ENCODE measurements at places on chromosomes 6 and 20.

DNA sequence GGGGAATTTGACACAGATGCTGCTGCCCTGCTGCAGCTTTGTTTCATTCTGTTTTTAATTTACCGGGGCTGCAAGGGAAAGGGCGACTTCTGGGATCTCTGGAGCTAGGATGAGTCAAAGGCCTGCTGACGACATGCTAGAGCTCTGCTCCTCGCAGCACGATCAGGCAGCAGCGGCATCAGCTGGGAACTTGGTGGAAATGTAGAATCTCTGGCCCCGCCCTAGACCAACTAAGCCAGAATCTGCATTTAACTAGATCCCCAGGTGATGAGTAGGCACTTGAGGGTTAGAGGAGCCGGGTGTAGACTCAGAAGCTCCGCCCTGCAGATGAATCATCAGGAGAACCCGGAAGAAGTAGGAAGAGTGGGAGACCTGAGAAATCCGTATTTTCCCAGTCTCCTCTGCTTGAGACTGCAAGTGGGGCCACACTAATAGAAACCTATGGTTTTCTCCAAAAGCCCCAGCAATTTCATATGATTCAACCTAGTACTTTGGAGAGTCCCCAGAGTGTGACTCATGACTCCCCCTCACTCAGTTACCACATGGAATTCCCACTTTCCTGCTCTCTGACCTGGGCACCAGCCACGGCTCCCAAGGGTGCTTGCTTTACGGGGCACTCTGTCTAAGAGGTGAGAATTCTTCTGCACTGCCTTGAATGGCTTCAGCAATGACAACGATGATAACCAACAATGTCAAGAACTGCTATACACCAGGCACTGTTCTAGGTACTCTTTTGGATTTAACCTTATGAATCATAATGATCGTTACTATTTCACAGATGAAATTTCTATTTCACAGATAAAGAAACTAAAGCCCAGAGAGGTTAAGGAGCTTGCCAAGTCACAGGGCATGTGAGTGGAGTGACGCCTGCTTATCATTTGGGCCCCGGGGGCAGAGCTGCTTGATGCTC, 18.1 kb downstream of the TUBB2B start:
- DNase-seq, result peak; percentile 94

DNA sequence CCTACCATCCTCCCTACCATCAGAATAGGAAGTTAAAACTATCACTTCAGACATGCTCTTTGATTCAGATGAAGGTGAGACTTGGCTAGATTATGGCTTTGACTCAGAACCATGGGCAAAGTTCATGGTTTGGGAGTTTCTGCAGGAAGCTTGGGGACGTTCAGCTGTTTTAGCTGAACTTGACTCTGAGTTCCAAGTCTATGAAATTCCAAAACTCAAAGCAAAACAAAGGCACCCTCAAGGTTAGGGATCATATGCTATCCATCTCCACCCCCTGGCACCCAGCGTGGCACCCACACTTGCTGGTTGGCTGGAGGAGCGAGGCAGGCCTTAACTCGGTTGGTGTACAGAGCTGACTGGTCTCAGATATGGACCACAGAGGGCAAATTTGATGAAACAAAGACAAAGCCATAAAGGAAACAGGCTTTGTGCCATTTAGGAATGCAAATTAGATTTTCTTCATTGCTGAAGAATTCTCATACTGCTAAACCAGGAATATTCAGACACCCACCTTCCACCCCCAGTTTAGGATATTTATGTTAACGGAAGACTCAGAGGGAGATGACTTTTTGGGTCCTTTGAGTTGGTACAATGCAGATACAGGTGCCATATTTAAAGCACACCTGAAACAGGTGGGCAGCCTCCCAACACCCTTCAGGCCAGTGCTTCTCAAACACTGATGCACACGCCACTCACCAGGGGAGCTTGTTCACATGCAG, 88.4 kb upstream of the SLC22A16 start:
- no peak for DNase-seq

DNA sequence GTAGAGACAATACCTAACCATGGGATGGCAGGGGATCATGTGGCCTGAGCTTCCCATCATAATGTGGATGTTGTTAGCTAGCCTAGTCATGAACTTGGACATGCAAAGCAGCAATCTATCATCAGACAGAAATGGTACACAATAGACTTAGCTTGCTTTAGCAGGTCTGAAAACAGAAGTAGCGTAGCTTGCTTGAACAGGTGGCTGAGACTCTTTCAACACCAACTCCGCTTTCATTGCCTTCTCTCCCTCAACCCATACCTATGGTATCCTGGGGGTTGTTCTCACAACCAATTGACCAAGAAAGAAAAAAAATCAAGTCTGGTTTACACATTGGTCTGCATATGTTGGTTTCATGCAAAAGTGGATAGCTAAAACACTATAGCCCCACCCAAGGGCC, 23.0 kb downstream of the CD164 start:
- no peak for DNase-seq

DNA sequence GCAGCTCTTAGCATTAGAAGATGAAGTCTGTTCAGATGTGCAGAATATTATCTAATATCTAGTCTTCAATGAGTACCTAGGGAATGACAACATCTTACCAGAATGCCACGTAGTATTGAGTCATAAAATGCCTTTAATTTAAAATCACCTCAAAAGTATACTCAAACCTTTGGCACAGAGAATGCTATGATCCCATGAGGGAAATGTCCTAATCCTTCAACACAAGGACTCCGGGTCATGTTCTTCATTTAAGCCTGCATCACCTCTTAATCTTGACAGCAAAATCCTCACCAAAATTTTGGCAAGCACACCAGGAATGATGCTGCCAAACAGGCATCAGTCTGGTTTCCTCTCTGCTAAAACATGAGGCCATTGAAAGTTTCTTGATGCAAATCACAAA, 23.6 kb upstream of the MARCKS start:
- peak; percentile 79 for DNase-seq

GRCh38 chr20:40583205-40583604, 105.8 kb downstream of the MAFB start:
- no peak for DNase-seq

DNA sequence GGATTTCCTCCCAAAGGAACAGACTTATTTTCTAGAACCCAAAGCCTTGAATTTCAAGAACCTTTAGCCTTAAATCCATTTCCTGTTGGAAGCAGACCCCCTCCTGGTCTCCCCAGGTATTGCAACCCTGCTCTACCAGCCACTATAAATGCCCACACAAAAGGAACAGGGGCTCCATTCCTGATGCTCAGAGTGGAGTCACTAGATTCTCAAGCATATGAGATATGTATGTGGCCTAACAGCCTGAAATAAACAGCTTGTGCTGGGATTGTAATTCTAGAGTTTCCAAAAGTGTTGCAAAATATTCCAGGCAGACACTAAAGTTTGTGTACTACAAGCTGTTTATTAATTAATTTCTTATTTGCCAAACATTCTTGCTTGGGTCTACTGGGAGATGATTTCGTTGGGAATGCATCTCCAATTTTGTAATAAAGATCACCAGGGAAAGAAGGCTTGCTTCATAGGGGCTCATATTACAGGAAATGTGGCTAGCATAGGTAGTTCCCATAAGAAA, 44.8 kb downstream of the RIPOR3 start:
- peak; percentile 84 for DNase-seq

- DNase-seq, result no peak
Measured at GRCh38 chr6:38479331-38479730, 160.4 kb downstream of the BTBD9 start.

DNA sequence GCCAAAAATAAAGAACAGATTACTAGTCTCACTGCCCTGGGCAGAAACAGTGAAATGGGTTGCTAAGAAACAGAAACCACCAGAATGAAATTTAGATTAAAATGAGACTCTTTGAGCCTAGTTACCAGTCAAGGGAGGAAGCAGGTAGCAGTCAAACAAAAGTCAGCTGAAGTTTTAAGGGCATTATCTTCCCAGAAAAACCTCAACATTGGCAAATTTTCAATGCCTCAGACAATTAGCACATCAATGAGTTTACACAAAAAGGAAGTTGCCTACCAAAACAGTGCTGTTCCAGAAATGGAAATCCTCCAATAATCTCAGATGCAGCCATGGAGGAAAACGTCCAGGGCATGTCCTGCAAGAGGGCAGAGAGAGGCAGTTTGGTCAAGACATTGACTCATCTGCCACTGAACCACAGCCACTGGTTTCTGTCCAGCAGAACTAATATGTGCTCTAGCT, 399.7 kb upstream of the ADGRB3 start:
- DNase-seq, result no peak

- no peak for DNase-seq
Measured at GRCh38 chr20:52473186-52473585, 281.6 kb upstream of the ZFP64 start.

GRCh38 chr6:73290435-73290834, 27.4 kb upstream of the KHDC1 start:
- no peak for DNase-seq

GRCh38 chr6:35497571-35498421, 917 bp upstream of the TEAD3 start:
- peak; percentile 33 for DNase-seq

DNA sequence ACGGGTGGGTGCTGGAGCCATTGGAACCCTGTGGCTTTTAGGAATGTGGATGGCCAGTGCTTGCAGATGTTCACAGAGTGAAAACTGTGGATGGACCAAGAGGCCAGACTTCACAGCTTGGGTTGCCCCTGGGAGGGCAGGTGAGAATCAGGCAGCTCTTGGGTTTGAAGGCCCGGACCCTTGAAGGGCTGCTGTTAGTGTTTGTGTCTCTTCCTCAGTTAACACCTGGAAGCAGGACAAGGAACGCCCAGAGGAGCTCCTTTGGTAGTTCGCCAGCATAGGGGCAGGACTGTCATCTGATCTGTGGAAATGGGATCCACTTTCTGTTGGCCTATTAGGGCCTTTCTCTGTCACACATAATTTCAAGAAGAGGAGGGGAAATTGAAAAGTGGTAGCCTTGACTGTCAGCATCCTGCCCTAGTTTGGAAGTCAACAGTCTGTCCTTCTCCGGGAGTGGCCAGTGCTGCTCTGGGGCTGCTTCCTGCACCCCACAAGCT, 43.6 kb downstream of the RIOK1 start:
- DNase-seq, result no peak

DNA sequence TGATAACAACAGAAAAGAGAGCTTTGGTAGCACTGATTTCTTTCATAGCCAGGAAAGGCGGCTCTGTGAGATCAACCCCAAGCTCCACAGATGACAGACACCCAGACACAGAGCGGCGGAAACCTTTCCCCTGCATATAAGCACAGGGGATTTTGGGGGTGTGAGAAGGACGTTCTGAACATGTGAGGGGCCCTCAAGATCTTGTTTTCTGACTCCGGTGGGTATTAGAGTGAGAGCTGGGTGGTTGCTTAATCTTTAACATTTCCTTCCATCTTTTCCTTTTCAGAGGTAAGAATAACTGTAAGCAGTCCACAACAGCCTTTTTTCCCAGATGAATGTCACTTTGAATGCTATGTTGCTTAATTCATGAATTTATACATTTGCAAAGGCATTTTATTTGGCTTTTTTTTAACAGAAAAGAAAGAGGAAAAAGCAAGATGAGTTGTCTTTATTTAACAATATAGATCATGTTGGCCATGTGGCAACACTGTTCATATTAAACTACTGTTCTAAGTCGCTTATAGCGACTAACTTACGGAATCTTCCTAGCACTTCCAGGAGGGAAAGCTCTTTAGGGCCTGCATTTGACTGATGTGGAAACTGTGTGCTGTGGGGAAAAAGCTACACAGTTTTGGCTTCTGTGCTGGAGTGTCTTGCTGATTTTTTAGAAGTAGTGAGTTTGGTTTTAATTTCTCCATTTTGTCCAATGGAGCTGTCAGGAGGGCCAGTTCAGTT, 80.5 kb upstream of the NAA20 start:
- DNase-seq, result no peak

- peak; percentile 47 for DNase-seq
Measured at GRCh38 chr20:1764136-1765033, 106.8 kb upstream of the SIRPG start.

DNA sequence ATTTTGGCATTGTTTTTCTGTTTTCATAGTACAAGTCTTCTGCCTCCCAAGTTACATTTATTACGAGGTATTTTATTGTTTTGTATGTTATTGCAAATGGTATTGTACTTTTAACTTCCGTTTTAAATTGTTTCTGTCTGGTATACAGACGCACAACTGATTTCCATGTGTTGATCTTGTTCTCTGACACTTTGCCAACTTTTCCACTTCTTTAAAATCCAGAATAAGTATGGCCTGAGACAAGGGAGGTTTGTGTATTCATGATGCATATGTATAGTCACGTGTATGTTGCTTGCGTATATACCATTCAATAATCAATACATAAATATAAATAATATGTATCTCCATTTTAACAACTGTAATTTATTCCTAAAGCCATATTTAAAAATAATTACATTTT, 41.2 kb downstream of the THBS2 start:
- no peak for DNase-seq

DNA sequence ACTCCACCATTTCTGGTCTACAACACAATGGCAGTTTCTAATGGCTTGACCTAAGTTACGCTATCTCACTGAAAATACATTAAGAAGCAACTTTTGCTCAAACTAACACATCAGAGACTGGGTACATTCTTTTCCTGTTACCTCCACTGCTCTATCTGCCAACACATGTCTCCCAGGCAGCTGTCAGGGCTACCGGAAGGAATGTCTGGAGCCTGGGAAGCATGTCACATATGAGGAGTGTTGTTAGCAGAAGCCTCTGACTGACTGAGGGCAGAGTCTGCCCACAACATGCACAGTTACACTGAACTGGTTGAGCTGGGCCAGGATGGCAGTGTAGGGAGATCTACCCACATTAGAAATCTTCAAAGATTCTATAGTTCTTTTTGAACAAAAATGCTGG, 264.5 kb downstream of the KIF16B start:
- DNase-seq, result peak; percentile 18

GRCh38 chr6:114200891-114201290, 141.9 kb downstream of the HS3ST5 start:
- DNase-seq, result no peak

GRCh38 chr6:70424291-70424690, 11.0 kb downstream of the FAM135A start:
- DNase-seq, result no peak

DNA sequence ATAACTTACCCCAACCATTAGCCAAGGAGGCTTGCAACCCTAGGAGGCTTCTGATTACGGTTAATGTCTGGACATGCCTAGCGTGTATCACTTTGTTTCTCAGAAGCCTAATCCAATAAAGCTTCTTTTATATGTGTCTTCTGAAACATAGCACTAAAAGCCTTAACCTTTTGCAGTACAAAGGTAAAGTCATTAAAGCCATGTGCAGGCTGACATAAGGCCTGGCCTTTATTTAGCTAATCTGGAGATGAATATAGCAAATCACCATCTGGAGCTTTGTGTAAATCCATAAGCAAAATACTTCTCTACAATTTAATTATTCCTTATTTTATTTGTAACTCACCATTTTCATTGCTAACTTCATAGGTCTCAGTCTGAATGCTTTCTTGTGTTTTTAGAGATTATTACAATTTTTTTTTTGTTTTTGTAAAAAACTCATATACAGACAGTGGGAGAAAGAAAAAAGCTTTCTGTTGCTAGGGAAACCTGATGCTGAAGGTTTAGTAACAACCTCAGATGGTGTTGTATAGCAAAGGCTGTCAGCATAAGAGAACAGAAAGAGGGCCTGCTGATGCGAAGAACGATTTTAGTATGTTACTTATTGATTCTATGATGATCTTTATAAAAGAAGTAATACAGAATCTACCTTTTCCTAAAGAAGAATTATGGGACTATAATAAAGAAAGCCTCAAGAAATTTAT, at the start of gene EYS:
Gene EYS (minus strand): TSS at position 101 of the 701 bp plus-strand sequence. CDS start 211,816 bp downstream, outside the sequence.
- DNase-seq, result no peak

- no peak for DNase-seq
Measured at GRCh38 chr6:10884245-10884972, 2.4 kb upstream of the SYCP2L start.
